ENCODE measurements at places on chromosomes 4 and X.

- DNase-seq, result no peak
Measured at GRCh38 chr4:86043755-86044592, 315.9 kb downstream of the MAPK10 start.

GRCh38 chrX:124127496-124127895 lies 166.0 kb downstream of the STAG2 start:
- DNase-seq, result no peak

DNA sequence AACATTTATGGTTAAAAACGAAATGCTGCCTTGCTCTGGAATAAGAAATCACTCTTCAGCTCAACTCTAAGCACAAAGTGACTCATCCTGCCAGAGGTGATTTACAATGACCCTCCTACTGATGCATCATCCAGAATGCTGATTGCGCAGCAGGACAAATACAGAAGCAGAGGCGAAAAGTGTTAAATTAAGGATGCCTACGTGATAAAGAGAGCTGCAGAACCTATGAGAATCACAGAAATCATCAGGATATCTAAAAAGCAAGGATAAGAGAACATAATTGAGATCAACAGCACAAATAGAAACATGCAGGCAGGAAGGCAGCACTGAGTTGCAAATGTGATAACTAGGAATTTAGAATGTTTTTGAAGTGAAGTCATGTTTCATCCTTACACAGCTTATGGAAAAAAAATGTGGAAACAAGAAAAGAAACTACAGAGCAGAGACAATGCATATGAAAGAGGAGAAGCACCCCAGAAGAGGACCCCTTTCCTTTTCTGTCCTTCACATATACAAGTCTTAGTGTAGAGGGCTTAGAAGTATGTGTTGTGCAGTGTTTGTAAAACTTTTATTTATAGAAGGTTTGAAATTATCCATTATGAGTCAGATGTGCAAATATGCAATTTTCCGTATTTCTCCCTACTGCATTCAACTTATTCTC lies 188.4 kb downstream of the SLC7A11 start:
- DNase-seq, result no peak

- DNase-seq, result no peak
Measured at GRCh38 chr4:102783006-102783405, 22.2 kb upstream of the MANBA start.

DNA sequence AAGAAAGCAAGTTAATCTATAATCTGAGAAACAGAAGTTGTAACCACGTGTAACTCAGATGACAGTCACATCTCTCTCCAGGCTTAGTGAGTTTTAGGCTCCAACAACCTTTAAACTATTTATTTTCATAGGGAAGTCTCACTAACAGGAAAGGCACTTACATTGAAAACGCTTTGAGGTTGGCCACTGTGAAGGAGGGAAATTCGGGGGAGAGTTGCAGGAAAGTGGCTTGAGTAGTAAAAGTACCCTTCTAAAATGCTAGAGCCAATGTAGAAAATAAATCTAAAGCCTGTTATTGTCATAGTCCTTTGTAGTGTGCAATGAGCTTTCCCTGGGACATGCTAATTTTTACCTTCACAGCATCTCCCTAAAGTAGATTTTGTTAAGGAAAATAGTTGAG lies 995 bp upstream of the NFXL1 start:
- no peak for DNase-seq

- DNase-seq, result no peak
Measured at GRCh38 chr4:169024762-169025161, 14.7 kb upstream of the CBR4 start.
